Activated CD4-positive, alpha-beta T cell treated with anti-CD3 and anti-CD28 coated beads for 36 hours (primary cell): ENCODE measurements at places on chromosomes 3 and 15. TPM values are rescaled to one million over a fixed set of nuclear protein-coding genes. Genes with fewer than 3 reads are reported as not detected.

GRCh38 chr3:172511783-172512762, 11.2 kb downstream of the TNFSF10 start:
- H3K27me3 ChIP-seq = no peaks in the 10 kb centered on the region
- H3K4me3 ChIP-seq = peak overlapping the region; percentile 67
- H3K4me1 ChIP-seq = peaks cover 63% of the 10 kb centered on the region
- peak; percentile 85 for DNase-seq
- peak overlapping the region; percentile 92 for H3K27ac ChIP-seq
- H3K36me3 ChIP-seq = peaks cover 74% of the 10 kb centered on the region

DNA sequence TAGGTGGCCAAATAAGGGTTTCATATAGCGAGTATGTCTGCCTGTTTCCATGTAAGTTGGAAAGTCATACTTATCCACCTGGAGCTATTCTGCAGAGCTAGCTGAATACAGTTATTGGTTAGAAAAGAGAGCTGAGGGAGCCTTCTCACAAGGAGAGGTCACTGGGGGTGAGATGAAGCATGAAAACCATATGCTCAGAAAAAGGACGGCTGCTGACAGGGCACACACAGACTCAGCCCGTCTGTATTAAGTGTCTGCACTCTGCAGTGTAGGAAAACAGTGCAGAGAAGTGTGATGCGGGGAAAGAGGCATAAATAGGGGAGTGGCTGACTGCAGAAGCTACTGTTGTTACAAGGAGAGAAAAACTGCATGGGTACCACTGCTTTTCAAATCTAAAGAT, 58.2 kb downstream of the C3orf70 start:
- no peak overlapping the region for H3K27ac ChIP-seq
- no peak for DNase-seq
- H3K36me3 ChIP-seq = no peaks in the 10 kb centered on the region
- no peaks in the 10 kb centered on the region for H3K4me1 ChIP-seq
- H3K4me3 ChIP-seq = no peak overlapping the region

The HYKK gene
- 4.2 TPM for total RNA-seq

- no peak overlapping the region for H3K27ac ChIP-seq
- H3K4me3 ChIP-seq = no peak overlapping the region
- H3K4me1 ChIP-seq = no peaks in the 10 kb centered on the region
- no peaks in the 10 kb centered on the region for H3K36me3 ChIP-seq
- no peak for DNase-seq
Measured at GRCh38 chr3:81951106-81951505, 189.7 kb upstream of the GBE1 start.

DNA sequence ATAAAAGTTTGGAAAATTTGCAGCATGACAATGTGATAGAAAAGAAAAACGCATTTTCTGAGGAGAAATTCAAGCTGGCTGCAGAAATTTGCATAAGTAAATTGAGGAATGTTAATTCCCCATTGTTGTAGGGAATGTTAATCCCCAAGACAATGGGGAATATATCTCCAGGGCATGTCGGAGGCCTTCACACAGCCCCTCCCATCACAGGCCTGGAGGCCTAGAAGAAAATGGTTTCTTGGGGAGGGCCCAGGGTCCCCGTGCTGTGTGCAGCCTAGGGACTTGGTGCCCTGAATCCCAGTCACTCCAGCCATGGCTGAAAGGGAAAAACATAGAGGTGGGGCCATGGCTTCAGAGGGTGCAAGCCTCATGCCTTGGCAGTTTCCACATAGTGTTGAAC, 101.1 kb downstream of the BOC start:
- H3K4me3 ChIP-seq = no peak overlapping the region
- peaks cover 38% of the 10 kb centered on the region for H3K36me3 ChIP-seq
- no peaks in the 10 kb centered on the region for H3K4me1 ChIP-seq
- DNase-seq = no peak
- no peak overlapping the region for H3K27ac ChIP-seq
- no peaks in the 10 kb centered on the region for H3K27me3 ChIP-seq

- H3K36me3 ChIP-seq = no peaks in the 10 kb centered on the region
- peaks cover 3% of the 10 kb centered on the region for H3K27me3 ChIP-seq
- H3K4me3 ChIP-seq = no peak overlapping the region
- DNase-seq = no peak
Measured at GRCh38 chr3:154214306-154214705, 93.1 kb downstream of the ARHGEF26 start.

GRCh38 chr3:190746531-190746930, 116.0 kb downstream of the GMNC start:
- no peak overlapping the region for H3K27ac ChIP-seq
- no peak overlapping the region for H3K4me3 ChIP-seq
- peaks cover 6% of the 10 kb centered on the region for H3K27me3 ChIP-seq
- H3K4me1 ChIP-seq = no peaks in the 10 kb centered on the region
- DNase-seq = no peak
- H3K36me3 ChIP-seq = no peaks in the 10 kb centered on the region

The EFHB gene
- 0.62 TPM for total RNA-seq

The TMEM158 gene
- total RNA-seq = 0.09 TPM

GRCh38 chr15:43208052-43209002, 12.5 kb downstream of the EPB42 start:
- H3K4me1 ChIP-seq = peaks cover 4% of the 10 kb centered on the region
- H3K27me3 ChIP-seq = peaks cover 2% of the 10 kb centered on the region
- H3K4me3 ChIP-seq = no peak overlapping the region
- DNase-seq = no peak
- no peak overlapping the region for H3K27ac ChIP-seq

The GRIP2 gene
- total RNA-seq = not detected

The CCDC39 gene
- not detected for total RNA-seq

The FBN1 gene
- total RNA-seq = 0.59 TPM

- DNase-seq = no peak
- no peak overlapping the region for H3K27ac ChIP-seq
Measured at GRCh38 chr15:83062768-83063180, 4.3 kb downstream of the BTBD1 start.

GRCh38 chr15:92097474-92098178, 244.1 kb downstream of the SLCO3A1 start:
- H3K36me3 ChIP-seq = peaks cover 4% of the 10 kb centered on the region
- H3K27ac ChIP-seq = no peak overlapping the region
- no peaks in the 10 kb centered on the region for H3K27me3 ChIP-seq

The MAP1A gene
- 1.3 TPM for total RNA-seq

The ATP8B4 gene
- total RNA-seq = 5.1 TPM

DNA sequence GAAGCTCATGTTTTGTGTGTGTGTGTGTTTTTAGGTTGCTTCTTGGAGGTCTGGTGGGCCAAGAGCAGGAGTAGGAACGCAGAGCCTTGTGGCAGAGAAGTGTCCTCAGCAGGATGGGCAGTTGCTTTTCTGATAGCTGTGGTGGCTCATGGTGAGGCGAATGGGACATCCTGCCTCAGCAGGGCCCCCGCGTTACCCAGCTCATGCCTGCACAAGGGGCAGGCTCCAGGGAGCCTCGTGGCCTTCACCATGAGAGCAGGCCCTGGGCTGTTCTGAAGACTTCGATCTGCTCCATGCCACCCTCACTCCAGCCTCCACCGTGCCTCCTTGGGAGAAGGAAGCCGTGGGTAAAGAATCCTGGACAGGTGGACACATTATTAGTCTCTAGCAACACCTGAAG, 33.4 kb upstream of the CTXND1 start:
- H3K27me3 ChIP-seq = peaks cover 24% of the 10 kb centered on the region
- H3K4me1 ChIP-seq = peaks cover 2% of the 10 kb centered on the region
- no peak for DNase-seq

The C2CD4B gene
- 0.19 TPM for total RNA-seq

The QARS1 gene
- 342 TPM for total RNA-seq

DNA sequence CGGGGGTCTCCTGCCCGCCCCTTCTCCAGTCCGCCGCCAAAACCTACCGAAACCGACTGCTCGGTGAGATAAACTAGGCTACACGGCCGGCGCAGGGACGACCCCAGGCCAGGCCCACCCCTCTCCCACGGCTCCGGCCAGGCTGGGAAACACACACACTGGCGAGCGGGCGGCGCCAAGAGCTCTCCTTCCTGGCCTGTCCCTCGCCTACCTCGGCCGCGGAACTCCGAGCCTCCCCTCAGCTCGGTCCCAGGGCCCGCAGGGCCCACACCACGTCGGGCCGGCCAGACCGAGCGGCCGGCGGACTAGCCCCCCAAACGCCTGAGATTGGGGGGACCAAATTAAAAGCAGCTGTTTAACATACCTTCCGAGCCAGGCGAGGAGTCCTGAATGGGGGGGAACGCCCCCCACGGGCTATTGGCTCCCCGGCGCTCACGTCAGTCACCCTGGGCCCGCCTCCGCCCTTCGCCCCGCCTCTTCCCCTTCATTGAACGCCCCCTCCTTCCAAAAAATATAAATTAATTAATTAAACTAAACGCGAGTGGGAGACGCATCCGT, 4.0 kb upstream of the SIN3A start:
- H3K4me3 ChIP-seq = peak overlapping the region; percentile 99
- DNase-seq = peak; percentile 95
- peaks cover 8% of the 10 kb centered on the region for H3K4me1 ChIP-seq
- H3K27me3 ChIP-seq = no peaks in the 10 kb centered on the region
- peaks cover 2% of the 10 kb centered on the region for H3K36me3 ChIP-seq
- peak overlapping the region; percentile 83 for H3K27ac ChIP-seq

DNA sequence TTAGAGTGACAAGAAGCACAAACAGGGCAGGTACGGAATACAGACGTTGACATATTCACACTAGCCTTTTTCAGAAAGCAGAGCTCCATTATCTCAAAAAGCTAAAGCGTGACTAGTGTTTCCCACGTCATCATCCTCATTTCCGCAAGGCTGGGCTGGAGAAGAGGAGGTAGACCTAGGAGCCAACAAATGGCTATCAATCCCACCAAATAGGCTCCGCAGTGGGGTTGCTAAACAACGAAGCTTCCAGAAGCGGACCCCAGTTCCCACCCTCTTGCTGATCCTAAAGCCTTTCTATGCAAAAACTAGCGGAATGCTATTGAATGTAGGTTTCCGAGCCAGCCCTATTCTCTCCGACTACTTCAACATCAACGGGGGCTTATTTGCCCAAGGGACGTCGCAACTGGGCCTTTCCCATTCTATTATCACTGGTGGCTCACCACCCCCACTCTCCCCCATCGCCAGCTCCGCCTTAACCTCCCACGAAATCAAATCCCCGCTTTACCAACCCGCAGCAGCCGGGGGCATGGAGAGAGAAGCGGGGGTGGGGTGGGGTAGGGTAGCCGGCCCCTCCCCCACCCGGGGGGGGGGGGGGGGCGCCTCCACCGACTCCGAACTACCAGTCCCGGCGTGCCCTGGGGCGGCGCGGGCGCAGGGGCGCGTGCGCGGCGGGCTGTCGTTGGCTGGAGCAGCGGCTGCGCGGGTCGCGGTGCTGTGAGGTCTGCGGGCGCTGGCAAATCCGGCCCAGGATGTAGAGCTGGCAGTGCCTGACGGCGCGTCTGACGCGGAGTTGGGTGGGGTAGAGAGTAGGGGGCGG, at the start of gene MORF4L1:
TSS of gene MORF4L1 (plus strand) at position 736 of the 817 bp plus-strand sequence. CDS start 128 bp downstream, outside the sequence.
- H3K27ac ChIP-seq = peak within 1 kb of the TSS; percentile 99
- no peaks in the 10 kb centered on the region for H3K27me3 ChIP-seq
- peaks cover 18% of the 10 kb centered on the region for H3K36me3 ChIP-seq
- H3K4me1 ChIP-seq = peaks cover 26% of the 10 kb centered on the region

The PLA2G4E gene
- not detected for total RNA-seq

DNA sequence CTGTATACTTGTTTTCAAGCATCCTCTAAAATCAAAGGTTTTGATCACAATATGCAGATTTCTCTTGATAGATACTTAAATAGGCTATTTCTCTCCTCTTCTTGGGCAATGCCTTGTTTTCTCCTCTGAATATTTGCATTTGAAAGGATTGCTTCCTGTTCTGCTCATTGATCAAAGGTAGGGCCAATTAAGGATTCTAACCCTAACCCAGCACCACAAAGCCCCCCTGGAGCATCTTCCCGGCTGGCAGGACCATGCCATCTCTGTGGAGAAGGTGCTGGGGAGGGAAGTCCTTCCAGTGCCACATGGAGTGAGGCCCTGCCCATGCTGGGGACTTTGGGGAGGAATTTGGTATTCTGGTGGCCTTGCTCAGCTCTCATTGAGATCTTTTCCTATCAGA, 11.3 kb upstream of the NIPA2 start:
- H3K27ac ChIP-seq = no peak overlapping the region
- peaks cover 18% of the 10 kb centered on the region for H3K36me3 ChIP-seq
- H3K4me3 ChIP-seq = no peak overlapping the region

The CHRD gene
- total RNA-seq = not detected

DNA sequence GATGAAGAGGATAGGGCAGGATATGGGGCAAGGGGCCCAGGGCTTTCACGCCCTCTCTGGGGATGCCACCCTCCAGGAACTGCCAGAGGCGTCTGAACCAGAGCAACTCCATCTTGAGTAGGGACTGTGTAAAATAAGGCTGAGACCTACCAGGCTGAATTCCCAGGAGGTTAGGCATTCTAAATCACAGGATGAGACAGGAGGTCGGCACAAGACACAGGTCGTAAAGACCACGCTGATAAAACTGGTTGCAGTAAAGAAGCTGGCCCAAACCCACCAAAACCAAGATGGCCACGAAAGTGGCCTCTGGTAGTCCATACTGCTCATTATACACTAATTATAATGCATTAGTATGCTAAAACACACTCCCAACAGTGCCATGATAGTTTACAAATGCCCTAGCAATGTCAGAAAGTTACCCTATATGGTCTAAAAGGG, 40.7 kb downstream of the HERC1 start:
- H3K27me3 ChIP-seq = no peaks in the 10 kb centered on the region
- H3K4me1 ChIP-seq = peaks cover 48% of the 10 kb centered on the region
- DNase-seq = no peak
- peaks cover 21% of the 10 kb centered on the region for H3K36me3 ChIP-seq

The CAMKV gene
- total RNA-seq = 1.1 TPM

- no peak overlapping the region for H3K27ac ChIP-seq
- DNase-seq = no peak
- no peaks in the 10 kb centered on the region for H3K4me1 ChIP-seq
- H3K36me3 ChIP-seq = no peaks in the 10 kb centered on the region
- no peaks in the 10 kb centered on the region for H3K27me3 ChIP-seq
Measured at GRCh38 chr3:156732261-156732660, 57.9 kb downstream of the TIPARP start.

The ITPKA gene
- total RNA-seq = 4.2 TPM

- H3K4me1 ChIP-seq = peaks cover 95% of the 10 kb centered on the region
- peaks cover 3% of the 10 kb centered on the region for H3K36me3 ChIP-seq
- H3K27ac ChIP-seq = peak overlapping the region; percentile 90
- H3K4me3 ChIP-seq = peak overlapping the region; percentile 23
Measured at GRCh38 chr3:32420126-32421038, 28.7 kb downstream of the CMTM7 start.

DNA sequence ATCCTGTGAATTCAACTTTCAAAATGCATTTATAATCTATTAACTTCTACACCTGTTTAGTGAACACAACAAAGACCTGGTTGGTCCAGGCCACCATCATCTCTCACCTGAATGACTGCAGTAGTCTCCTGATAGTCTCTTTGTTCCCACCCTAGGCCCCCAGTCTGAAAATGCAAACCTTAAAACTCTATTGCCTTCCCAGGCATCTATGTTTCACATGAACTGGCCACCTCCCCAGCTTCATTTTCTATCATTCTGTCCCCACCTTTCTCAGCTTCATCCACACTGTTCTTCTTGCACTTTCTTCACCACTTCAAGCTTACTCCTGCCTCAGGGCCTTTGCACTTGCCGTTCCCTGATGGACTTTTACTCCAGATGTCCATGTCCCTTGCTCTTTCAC, 45.0 kb downstream of the CLSTN2 start:
- no peak for DNase-seq
- peaks cover 10% of the 10 kb centered on the region for H3K27me3 ChIP-seq
- no peak overlapping the region for H3K27ac ChIP-seq
- no peaks in the 10 kb centered on the region for H3K4me1 ChIP-seq

The MUC13 gene
- not detected for total RNA-seq
